ENCODE measurements at places on chromosomes 12 and 14.

- DNase-seq, result peak; percentile 62
Measured at GRCh38 chr14:68862954-68863594, 70.2 kb upstream of the ZFP36L1 start.

- peak; percentile 38 for DNase-seq
Measured at GRCh38 chr14:65103150-65103760, 938 bp upstream of the MAX start.

DNA sequence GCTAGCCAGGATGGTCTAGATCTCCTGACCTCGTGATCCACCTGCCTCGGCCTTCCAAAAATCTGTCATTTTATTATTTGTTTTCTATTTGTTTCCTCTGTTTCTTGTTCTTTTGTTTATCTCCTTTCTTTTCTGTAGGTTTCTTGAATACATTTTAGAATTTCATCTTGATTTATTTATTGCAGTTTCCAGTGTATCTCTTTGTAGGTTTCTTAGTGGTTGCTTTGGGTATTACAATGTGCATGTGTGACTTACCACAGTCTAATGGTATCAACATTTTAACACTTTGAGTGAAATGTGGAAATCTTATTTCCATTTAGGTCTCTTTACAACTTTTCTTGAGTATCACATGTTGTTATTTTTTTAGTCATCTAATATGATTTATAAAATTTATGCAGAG, 29.9 kb upstream of the MUCL1 start:
- peak; percentile 6 for DNase-seq

DNA sequence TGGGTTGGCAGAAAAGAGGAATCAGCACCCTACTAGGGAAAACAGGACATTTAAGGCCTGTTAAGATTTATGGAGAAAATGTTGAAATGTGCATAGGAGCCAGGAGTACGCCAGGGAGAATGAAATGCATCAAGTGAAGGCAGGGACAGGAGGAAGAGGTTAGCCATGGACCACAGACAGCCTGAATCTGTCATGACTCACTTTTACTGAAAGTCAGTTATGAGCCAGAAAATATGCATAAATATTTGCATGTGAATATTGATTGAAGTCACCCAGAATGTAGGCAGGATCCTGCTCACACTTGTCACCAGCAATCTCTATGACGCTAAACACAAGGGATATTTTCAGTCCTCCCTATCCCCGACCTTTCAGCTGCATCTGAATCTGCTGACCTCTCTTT, 25.1 kb upstream of the CDK17 start:
- no peak for DNase-seq

- DNase-seq, result peak; percentile 81
Measured at GRCh38 chr14:73788701-73789551, 62.7 kb upstream of the PTGR2 start.

- DNase-seq, result no peak
Measured at GRCh38 chr12:51533799-51534198, 57.2 kb upstream of the SCN8A start.

DNA sequence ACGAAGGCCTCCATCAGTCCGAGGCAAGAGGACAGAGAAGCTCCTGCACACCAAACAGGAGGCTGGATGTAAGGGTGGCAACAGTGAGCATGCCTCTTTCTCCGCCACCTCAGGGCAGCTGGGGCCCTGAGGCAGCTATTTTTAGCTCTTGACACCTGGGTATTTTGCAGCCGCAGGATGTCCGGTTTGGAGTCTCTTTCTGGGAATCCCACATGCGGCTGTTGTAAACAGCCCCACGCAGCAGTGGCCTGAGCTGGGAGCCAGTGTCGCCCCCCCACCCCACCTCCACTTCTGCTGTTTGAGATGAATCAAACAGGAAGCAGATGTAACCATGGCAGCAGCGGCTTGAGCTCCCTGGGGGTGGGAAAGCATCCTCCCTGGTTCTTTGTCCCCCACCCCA, 11.7 kb downstream of the HDAC7 start:
- DNase-seq, result peak; percentile 81

DNA sequence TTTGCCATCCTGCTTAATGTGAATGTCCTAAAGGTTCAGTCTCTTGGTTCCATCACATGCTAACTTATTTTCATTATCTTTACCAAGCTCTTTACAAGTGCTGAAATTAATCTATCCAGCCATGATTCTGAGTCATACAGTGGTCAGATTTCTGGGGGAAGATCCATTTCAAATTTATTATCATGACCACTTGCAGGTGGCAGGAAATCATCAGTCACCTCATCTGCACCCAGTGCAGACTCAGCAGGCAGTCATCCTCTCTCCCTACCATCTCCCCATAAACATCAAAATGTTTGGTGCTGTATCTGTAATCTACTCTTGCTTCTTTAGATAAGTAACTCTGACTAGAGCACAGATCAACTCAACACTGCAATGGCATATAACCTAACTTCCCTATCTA, 23.5 kb downstream of the ATG14 start:
- DNase-seq, result no peak

DNA sequence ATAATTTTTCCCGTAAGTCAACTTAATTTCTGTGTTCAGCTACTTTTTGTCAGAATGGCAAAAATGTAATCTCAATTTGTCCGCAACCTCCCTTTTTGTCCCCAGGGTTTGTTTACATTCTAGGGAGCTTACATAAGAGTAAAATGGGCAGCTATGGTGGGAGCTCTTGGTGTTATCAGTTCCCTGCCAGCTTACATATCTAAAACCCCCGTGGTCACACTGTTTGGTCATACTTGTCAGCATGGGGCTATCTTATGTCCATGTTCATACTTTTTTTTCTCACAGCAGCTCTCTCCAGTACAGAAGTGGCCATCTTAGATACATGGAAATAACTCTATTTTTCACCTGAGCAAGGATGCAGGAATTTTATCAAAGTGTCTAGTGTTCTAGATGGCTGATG, 16.7 kb downstream of the SLCO1C1 start:
- no peak for DNase-seq

DNA sequence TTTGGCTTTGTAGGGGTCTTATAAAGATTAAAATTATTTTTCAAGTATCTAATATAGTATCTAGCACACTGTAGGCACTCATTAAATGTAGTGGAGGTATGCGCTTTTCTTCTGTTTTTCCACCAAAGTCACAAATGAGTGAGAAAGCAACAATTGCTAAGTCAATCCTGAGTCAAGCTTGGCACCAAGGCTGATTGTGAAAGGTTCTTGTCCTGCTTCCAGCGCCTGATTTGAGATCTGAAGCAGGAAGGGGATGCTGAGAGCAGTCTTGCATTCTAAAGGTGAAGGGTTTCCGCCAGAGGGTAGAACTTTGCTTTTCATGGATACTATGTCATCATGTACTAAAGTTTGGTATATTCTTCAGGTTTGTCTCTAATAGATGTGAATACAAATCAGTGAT, 64.9 kb upstream of the DAAM1 start:
- no peak for DNase-seq

DNA sequence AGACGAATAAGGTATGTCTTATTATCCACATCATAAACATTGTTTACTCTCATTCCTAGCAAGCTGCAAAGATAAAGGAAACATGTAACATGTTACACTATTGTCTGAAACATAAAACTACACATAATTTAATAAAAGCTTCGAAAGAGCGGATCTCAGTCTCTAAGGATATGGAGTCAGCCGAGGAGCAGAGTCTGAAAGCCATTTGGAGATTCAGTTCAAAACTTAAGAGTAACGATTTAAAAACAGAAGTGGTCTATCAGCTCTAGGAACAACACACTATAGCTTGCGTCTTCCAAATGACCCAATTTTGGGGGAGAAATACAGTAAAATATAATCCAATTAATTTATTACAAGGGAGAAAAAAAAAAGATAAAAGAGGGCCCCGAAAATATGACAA, 775 bp downstream of the NEMF start:
- no peak for DNase-seq

- no peak for DNase-seq
Measured at GRCh38 chr12:211639-212414, 2.1 kb downstream of the SLC6A12 start.

- DNase-seq, result no peak
Measured at GRCh38 chr12:117452112-117452511, 90.7 kb upstream of the NOS1 start.

GRCh38 chr12:53754633-53755264, 3.0 kb upstream of the CISTR start:
- DNase-seq, result no peak

- no peak for DNase-seq
Measured at GRCh38 chr12:48998497-48999353, 450 bp downstream of the DDN start.

DNA sequence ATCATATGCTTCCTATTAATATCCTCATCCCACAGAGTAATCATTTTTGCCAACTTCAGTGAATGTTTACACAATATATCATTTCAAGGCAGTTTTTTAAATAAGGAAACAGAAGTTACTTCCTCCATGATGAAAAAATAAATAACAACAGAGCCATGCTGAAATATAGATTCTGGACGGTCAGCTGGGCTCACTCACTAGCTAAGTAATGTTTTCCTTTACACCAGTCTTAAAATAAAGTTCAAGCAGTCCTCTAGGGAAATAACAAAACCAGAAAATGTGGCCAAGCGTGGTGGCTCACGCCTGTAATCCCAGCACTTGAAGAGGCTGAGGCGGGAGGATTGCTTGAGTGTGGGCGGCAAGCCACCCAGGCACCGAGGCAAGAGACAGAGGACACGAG, 28.7 kb downstream of the AICDA start:
- DNase-seq, result no peak

DNA sequence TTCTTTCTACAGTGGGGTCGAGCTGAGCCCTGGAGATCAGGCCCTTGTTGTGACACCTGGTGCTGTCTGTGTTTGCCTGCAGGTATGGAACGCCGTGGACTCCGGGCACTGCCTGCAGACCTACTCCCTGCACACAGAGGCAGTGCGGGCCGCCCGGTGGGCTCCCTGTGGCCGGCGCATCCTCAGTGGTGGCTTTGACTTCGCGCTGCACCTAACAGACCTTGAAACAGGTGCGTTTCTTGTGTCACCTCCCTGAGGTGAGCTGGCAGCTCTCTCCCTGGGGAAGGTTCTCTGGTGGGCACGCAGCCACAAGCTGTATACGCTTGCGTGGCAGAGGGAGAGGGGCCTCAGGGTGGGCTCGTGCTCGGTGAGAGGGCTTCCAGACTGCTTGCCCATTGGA, 119.3 kb downstream of the BEGAIN start:
- no peak for DNase-seq

- no peak for DNase-seq
Measured at GRCh38 chr12:120121766-120122293, 5.3 kb upstream of the RAB35 start.

DNA sequence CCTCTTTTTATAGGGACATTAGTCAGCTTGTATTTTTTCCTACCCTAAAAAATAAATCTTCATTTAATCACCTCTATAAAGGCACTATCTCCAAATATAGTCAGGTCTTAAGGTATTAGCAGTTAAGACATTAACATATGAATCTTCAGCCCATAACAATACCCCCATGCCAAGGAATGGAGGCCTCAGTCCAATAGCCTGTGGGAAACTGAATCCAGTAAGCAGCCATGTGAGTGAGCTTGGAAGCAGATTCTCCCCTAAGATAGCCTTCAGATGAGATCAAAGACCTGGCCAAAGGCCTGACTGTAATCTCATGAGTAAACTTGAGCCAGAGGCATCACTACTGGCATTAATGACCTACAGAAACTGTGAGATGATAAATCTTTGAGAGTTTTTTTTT, 232.1 kb upstream of the SYT10 start:
- DNase-seq, result no peak

DNA sequence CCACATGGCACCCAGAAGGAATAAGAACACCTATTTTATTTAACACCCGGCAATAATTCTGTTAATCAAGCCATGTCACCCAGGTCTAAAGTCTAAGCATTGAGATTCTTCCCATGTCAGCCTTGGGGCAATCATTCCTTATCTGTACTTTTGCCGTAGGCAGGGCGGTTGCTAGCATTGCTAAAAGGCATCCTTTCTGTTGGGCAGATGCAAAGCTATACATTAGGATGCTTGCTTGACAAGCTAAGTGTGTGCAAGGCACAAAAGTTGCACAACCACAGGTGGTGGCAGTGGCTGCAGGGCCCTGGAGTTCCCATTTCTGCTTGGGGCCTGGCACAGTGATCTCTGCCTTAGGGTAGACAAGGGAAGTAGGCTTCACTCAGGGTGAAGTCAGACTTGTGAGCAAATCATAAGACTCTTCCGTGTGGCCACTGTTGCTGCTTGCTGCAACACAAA, 12.5 kb upstream of the GALNT6 start:
- DNase-seq, result no peak

DNA sequence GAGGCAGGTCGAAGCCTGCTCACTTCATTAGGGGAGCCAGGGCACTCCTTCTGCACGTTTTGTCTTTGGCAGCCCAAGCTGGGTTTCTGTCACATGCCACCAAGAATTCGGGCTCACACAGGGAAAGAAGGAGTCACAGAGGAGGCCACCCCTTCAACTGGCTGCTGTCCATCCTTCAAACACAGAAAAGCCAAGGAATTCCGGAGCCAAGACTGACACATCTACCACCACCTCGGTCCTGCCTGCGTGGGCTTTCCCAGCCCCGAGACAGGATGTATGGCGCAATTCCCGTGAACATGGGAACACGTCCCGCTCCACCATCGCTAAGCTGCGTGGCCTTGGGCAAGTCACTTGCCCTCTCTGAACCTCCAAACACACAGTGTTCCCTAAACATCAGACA, 70.4 kb downstream of the NCOR2 start:
- no peak for DNase-seq

DNA sequence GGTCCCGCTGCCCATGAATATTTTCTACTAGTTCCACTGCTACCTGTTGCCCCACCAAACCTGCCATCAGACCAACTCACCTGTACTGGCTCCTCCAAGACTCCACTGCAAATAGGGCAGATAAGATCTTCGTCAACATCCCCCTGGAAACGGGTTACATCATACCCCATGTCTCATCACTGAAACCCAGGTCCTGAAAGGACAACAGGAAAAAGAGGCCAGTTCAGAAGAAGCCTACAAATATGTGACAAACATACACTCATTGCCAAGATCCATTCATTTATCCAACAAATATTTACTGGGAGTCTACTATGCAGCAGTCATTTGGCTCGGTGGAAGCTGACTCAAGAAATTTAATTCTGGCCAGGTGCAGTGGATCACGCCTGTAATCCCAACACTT, 7.8 kb downstream of the RNF41 start:
- no peak for DNase-seq

DNA sequence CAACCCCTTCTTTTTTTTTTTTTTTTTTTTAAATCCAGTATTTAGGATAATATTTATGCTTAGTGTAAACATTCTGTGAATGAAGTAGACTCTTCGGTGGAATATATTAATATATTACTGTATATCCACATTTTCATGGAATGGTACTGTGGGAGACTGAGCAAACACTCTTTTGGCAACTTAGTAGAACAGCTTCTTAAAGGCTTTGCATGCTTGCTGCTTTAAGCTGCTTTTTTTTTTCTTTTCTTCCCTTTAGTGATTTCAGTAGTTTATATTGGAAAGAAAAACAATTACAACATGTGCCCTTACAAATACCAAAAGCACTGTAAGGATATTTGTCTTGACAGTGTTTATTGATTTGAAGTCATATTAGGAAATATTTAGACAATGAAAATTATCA, 78.9 kb downstream of the AEBP2 start:
- DNase-seq, result no peak

- DNase-seq, result no peak
Measured at GRCh38 chr12:3398196-3398789, 92.7 kb upstream of the PRMT8 start.

All from Jurkat, Clone E6-1 (cell line).